ENCODE measurements at places on chromosomes 2 and 18.

GRCh38 chr2:38266382-38267061 is 110.6 kb downstream of the ATL2 start:
- DNase-seq: no peak

DNA sequence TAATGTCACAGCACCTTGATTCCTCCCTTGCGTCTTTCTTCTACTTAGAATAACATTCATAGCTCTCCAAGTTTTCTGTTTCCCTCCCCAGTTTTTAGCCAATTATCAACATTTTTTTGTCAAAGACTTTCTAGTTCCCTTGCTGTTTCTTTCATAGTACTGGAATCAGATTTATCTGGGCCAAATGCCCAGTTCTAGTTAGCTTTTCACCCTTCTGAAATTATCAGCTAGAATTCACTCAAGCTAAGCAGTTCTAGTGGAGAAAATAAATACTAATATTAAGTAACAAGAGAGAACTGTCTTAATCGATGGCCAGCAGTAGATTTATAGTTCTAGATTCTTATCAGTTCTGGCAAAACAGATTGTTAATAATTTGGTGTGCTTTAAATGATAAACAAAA is 36.2 kb downstream of the EFEMP1 start:
- DNase-seq: no peak

- DNase-seq: no peak
These were observed 11.5 kb upstream of the INPP5D start for GRCh38 chr2:233048569-233049193.

DNA sequence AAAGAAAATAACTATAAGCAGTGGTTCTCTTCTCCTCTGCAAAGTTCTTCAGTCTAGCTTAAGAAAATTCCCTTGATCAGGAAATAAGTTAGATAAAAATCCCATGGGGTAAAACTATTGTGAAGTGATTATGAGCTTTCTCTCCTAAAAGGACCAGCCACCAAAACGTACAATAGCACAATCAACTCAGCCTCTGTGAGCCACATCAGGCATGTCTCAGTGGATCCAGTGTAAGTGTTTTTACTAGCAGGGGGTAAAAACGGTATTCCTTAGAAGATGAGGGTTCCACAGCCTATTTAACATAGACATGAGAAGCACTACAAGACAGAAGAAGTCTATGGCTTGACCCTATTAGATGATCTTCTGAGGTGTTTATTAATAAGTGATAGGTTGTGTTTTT is 503.2 kb downstream of the PIK3C3 start:
- no peak for DNase-seq

- no peak for DNase-seq
These were observed 27.1 kb downstream of the FBLN7 start for GRCh38 chr2:112165296-112165695.

- no peak for DNase-seq
These were observed 1.7 kb downstream of the HNRNPLL start for GRCh38 chr2:38600921-38601455.

DNA sequence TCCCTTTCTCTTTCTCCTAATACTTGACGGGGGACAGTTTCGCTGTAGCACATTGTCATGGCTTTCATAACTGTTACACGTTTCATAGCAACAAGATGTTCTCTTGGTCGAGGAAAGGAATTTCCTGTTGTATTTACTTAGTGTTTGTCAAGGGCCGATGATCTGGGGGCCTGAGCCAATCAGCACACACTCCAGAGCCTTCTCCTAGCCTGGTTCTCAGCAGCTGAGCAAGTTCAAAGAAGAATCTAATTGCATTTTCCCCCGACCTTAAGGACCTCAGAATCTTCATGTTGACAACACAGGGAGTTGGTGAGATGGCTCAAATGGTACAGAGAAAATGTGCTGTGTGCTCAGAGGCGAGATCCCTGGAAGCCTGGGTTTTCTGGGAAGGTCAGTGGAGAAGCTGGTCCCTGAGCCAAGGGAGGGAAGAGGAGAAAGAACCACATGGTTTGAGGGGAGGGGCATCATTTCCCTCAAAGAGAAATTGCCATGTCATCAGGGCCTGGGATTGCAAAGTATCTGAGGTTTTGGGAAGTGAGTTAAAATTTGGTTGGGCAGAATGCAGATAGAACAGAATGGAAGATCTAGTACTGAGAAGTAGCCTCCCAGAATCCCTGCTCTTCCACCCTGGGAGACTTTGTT is 76.9 kb upstream of the AGAP1 start:
- DNase-seq: no peak

DNA sequence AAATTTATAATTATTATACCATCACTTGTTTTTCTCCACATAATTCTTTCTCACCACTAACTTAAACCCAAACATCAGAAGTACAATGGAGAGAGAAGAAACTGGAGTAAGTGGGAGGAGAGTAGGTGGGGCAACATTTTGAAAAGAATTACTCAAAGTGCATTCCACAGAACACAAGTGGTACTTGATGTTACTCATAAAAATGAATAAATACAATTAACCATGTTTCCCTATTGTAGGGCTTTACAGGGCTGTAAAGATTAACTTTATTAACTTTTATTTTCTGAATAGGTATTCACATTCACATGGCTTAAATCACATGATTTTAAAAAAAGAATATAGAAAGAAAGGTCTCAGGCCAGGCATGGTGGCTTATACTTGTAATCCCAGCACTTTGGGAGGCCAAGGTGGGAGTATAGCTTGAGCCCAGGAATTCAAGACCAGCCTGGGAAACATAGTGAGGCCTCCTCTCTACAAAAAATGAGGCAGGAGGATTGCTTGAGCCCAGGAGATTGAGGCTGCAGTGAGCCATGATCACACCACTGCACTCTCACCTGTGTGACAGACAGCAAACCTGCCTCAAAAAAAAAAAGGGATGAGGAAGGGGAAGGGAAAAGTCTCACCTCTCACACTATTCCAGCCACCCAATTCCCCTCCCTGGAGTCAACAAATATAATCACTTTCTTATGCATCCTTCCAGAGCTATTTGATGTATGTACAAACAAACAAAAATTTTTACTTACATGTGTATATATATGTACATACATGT is 47.1 kb downstream of the KCNG3 start:
- DNase-seq: no peak

- DNase-seq: no peak
These were observed 39.1 kb upstream of the FIGN start for GRCh38 chr2:163774862-163775261.

GRCh38 chr2:172848519-172848918 is 112.9 kb downstream of the RAPGEF4 start:
- no peak for DNase-seq

DNA sequence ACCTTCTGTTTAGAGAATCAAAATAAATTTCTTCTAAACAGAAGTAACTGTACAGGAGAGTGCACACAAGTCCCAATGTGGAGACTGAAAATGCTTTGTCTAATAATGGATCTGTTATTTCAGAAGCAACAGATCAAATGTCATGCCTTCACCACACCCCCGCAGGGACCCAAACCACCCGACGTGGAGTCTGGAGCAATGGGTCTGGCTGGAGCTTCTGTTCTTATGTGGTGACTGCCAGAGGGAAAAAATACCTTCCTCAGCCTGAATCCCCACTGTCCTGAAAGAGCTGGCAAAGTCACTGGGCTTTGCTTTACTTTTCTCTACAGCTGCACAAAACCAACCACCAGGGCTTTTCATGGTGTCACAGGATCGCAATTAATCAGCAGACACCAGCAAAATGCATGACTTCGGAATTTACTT is 119.0 kb upstream of the ZFP36L2 start:
- DNase-seq: no peak

- DNase-seq: no peak
These were observed 990.9 kb upstream of the ACVR2A start for GRCh38 chr2:146853741-146854444.

DNA sequence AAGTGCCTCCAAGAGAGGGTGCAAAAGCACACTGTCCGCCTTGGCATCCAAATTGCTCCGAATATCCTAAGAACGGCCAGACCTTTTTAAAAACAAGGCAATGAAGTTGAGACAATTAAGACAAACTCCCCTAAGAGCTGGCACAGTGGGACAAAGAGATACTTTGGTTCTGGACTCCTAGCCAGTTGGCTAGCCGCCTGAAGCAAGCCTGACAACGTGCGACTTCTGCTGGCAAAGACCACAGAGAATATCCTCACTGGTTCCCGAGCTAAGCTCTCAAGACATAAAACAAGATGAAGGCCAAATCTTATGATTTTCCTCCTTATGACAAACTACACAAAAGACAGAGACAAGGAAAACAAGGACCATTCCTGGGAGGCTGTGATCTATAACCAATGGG is 32.7 kb downstream of the CHRNA1 start:
- no peak for DNase-seq

DNA sequence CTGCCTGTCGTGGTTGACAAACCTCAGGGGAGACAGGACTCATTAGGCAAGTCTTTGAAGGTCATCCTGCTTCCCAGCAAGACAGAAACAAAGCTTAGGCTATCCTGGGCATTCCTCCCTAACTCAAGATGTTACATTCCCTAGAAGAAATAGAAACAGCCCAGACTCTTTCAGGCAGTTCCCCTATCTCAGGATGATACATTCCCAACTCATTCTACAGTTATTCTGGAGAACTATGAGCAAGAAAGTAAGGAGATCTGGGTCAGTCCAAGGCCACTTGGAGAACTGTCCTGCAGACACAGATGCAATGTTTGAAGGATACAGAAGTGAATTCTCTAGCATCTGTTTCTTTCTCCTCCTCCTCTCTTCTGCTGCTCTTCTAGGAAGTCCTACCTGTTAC is 220.1 kb upstream of the NCKAP5 start:
- no peak for DNase-seq

DNA sequence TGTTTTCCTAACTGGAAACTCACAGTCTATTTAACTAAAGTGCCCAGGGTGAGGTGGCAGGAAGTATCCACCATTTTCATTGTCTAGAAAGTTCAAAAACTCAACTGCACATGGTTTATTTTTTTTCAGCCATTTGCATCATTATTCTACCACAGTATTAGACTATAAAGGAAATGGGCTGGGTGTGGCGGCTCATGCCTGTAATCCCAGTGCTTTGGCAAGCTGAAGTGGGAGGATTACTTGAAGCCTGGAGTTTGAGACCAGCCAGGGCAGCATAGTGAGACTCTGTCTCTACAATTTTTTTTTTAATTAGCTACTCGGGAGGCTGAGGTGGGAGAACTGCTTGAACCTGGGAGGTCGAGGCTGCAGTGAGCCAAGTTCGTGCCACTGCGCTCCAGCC is 213.8 kb downstream of the MYO3B start:
- no peak for DNase-seq

GRCh38 chr2:233758141-233758540 is 1.9 kb upstream of the UGT1A1 start:
- DNase-seq: no peak

GRCh38 chr2:35501076-35501475 is 854.5 kb upstream of the CRIM1 start:
- no peak for DNase-seq

- no peak for DNase-seq
These were observed 88.1 kb upstream of the ATL2 start for GRCh38 chr2:38464971-38465788.

DNA sequence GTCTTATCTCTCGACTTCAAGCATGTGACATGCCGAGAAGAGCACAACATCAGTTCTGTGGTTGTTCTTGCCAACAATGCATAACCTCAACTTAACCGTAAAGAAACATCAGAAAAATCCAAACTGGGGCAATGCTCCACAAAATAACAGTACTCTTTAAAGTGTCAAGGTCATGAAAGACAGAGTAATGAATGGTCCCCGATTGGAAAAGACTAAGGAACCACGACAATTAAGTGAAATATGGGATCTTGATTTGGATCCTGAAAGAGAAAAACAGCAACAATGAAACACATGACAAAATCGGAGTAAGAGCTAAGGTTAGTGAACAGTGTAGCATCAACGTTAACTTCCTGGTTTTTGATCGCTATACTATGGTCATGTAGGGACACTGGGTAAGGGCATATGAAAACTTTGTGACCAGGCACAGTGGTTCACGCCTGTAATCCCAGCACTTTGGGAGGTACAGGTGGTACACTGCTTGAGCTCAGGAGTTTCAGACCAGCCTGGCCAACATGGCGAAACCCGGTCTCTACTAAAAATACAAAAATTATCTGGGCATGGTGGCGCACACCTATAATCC is 55.2 kb downstream of the UNC50 start:
- no peak for DNase-seq

DNA sequence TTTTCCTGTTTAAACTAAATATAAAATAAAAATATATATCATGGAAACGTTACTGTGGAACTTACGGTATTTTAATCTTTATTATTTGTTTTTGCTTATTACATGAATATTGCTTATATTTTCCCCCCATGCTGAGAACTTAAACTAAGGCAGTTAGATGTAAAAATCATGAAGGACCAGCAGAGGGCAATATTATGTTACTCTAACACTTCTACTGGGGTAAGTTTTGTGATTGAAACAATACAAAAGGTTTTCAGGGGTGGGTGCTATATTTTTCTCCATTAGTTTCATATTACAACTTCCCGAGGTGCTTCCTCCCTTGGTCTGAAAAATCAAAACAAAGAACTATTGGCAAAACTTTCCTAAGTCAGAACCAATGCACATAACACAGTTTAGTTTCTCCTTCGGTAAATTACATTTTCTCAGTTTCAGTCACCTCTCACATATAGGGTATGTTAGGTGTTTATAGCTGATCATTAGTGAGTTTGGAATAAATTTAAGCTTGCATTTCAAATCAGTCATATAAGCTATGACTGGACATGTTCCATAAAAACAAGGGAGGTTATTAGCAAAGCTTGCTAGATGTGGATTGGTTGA is 54.8 kb downstream of the ZNF407 start:
- DNase-seq: no peak

DNA sequence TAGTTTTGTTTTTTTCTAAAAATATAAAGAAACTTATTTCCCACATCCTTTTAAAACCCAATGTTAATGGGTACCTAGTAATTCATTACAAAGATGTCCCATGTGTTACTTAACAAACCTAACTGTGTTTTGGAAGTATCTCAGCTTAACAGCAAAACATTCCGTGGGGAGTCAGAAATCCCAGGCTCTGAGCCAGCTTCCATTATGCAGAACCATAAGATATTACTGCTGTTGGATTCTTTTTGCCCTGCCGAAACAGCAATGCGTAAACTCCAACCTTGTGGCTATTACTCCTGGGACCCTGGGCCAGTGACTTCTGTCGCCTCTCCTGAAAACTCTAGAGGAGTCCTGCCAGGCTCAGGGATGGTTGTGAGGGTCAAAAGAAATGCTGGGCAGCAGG is 174.1 kb downstream of the UXS1 start:
- DNase-seq: no peak

- no peak for DNase-seq
These were observed 5.6 kb upstream of the EML4 start for GRCh38 chr2:42163444-42164045.

DNA sequence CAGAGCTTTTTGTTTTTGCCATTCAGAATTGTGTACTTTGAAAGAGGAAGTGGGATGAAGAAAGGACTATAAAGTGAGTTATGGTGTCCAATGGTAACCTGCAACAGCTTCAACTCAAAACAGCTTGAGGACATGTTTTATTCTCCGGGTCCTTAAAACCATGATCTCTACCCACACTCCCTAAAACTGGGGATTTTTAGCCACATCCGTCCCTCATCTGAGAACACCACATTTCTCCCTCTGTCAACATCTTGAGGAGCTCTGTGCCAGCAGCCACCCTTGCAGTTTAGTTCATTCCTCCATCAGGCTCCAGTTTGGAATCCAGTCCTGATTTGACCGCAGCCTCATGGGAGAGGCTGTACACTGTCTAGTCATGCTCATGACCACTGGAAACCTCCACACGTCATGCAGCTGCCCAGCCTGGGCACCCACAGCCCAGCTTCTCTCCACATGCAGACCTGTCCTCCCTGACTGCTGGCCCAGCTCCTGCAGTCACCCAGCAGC is 62.6 kb downstream of the C18orf63 start:
- no peak for DNase-seq
